Pancreas (tissue), 10 donors: ENCODE measurements at places on chromosomes 1 and 21.
A peak's percentile ranks its signal among the peaks of the same experiment; 100 is the strongest.

DNA sequence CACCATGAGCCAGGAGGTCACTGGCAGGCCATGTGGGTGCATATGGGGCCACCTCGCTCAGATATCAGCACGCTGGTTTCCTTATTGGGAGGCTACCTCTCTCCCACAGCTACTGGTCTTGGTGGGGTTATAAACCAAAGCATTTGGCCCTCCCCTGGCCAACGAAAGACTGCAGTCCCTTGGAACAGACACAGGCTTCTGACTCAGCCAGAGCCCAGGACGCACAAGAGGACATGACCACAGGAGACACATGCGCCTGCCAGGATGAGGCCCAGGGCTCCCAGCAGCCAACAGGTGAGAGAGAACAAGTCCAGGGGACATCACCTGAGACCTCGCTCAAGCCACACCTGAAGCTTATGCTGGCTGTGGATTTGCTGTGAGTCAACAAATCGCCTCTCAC lies 13.8 kb downstream of the NPHP4 start:
- DNase-seq, result peak; percentile 41

DNA sequence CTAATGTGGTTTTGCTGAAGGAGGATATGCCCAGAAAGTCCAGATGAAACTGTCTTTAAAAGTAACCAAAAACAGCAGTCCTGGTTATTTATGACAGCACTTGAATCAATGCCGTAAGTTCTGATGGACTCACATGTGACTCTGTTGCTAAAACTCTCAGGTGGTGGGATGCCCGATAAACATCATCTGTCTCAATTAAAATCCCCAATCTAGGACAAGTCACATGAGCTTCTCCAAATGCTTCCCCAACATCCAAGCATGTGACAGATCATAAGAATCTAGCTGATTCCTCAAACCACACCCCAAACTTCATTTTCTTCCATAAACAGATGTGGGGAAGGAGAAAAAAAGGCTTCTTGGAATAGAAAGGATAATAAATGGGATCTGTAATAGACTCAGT lies 786 bp upstream of the CTSK start:
- DNase-seq, result no peak

- DNase-seq, result no peak
These were observed 95.3 kb downstream of the C1orf21 start for GRCh38 chr1:184482136-184482535.

DNA sequence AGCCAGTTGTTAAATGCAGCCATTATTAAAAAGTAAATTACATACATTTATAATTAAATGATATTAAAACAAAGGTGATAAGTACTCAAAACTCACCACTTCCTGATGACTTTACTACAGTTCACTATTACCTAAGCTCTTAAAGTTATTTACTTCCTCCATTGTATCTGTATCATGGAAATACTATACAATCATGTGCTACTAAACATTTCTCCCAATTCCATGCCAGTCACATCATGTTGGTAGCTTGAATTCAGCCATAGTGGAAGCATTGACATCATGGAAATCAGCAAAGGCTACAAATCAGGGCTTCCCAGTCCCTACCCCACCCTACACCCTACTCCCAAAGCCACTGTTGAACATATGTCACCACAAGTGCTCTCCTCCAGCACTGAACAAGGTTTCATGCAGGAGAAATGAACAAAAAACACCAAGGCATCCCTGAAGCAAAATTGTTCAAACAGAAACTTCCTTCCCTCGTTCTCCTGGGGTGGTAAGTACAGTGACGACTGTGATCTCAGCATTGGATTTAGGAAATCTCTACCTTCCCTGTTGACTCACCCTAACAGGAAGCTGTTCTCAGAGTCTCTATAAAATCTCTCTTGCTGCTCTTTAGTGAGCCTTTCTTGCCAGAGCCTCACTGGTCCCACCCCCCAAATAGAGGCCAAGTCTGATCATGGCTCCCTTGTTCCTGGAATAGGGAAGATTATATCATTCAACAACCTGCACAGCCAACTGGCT lies 12.7 kb downstream of the VSIG8 start:
- no peak for DNase-seq

GRCh38 chr1:154334079-154335024 lies 9.0 kb downstream of the ATP8B2 start:
- no peak for DNase-seq

DNA sequence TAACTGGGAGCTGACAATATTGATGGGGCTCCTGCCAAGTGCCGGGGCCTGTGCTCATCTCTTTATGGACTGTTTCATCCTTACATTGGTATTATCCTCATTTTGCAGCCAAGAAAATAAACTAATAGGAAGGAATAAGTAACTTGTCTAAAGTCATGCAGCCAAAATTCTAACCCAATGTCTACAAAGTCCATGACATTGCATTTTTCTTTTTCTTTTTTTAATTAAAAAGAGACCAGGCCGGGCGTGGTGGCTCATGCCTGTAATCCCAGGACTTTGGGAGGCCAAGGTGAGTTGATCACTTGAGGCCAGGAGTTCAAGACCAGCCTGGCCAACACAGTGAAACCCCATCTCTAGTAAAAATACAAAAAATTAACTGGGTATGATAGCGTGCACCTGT lies 18.8 kb downstream of the DEGS1 start:
- no peak for DNase-seq

DNA sequence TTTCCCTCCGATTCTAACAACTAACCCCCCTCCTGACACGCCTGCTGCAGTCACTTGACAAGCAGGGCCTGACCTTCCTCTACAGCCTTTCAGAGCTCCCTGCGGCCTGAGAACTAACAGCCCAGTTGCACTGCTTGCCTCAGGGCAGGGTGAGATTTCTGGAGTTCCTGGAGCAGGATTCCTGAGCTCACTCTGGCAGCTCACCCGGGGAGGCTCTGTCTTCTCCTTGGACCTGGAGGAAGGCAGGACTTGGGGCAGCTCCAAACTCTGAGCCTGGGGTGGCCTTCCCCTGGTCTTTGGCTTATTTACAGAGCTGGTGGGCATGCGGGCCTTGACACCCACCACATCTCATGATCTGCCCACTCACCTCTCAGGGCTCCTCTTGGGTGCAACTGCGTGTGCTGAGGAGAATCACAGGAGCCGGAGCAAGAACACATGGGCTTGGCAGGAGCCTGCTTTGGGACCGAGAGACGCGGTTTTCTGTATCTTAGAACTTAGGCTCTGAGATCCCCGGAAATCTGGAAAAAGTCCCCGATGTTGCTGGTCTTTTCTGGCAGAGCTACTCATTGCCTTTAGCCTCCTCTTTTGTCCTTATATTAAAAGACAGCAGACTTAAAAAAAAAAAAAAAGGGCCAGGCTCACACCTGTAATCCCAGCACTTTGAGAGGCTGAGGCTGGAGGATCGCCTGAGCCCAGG lies 13.1 kb upstream of the SLC25A34 start:
- DNase-seq, result no peak

- DNase-seq, result no peak
These were observed 21.4 kb upstream of the DNM3 start for GRCh38 chr1:171819946-171820345.

DNA sequence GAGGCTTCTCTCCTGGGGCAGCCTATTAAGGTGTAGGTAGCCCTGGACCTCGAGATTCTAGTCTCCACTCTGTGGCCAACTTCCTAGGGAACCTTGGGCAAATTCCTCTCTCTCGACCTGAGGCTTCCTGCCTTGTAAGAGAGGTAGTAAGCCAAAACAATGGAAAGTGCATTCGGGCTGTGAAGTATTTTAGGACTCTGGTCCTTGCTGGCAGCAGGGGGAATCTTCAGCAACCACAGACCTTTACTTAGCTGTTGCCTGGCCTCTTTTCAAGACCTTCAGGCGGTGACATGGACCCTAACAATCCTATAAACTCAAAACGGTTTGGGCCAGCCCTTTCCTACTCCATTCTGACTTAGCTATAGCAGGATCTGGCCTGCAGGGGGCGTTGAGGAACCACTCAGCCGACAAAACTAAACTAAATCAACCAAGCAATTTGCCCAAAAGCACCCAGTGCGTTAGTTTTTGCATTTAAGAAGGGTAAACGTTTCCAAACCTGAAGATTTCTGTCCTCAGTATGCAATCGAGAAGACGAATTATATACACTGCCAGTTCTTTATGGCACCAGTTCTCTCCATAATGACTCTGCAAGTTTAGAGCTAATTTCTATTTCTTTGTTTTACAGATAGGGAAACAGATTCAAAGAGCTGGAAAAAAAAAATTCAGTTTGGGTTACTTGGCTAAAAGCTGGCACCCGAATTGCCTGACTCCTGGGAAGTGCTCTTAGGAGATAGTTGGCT lies 10.9 kb upstream of the SESN2 start:
- peak; percentile 79 for DNase-seq
